ENCODE measurements at places on chromosomes 11 and 22. TPM values are rescaled to one million over a fixed set of nuclear protein-coding genes. Genes with fewer than 3 reads are reported as not detected.
A peak's percentile ranks its signal among the peaks of the same experiment; 100 is the strongest.

DNA sequence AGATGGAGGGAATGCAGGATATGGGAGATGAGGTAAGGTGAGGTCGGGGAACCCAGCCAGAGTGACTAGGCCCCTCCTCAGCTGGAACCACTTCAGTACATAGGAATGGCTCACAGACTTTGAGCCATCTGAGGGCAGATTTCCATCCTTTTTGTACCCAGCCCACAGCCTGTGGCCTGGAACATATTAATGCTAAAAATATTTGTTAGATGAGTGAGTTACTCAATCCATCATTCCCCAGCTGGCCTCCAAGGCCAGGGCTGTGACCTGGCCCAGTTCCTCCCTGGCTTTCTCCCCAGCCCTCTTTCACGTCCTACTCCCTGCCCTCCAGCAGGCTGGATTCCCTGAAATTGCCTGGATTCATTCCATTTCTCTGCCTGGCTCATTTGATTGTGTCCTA lies 57.2 kb upstream of the PRDM11 start:
- H3K4me3 ChIP-seq = no peak overlapping the region
- peak; percentile 82 for DNase-seq
- no peaks in the 10 kb centered on the region for H3K27me3 ChIP-seq
- H3K4me1 ChIP-seq = peaks cover 23% of the 10 kb centered on the region
- no peaks in the 10 kb centered on the region for H3K36me3 ChIP-seq

DNA sequence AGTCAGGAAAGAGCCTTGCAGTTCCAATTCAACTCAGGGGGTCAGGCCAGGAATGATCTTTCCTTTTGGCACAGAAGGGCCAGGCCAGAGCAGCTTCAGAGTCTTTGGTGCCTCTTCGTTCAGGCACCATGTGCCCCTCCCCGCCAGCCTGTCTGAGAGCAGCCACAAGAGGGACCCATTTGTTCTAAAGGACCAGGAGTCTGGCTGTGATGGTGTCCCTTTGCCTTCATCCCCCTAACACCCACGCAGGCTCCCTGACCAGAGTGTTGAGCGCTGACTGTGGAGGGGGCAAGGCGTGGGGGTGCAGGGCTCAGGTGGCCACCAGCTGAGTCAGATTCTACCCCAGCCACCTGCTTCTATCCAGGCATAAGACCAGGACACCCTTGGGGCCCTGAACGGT lies 156.4 kb downstream of the TTC17 start:
- DNase-seq = peak; percentile 70
- no peaks in the 10 kb centered on the region for H3K4me1 ChIP-seq
- H3K4me3 ChIP-seq = no peak overlapping the region
- H3K36me3 ChIP-seq = no peaks in the 10 kb centered on the region

DNA sequence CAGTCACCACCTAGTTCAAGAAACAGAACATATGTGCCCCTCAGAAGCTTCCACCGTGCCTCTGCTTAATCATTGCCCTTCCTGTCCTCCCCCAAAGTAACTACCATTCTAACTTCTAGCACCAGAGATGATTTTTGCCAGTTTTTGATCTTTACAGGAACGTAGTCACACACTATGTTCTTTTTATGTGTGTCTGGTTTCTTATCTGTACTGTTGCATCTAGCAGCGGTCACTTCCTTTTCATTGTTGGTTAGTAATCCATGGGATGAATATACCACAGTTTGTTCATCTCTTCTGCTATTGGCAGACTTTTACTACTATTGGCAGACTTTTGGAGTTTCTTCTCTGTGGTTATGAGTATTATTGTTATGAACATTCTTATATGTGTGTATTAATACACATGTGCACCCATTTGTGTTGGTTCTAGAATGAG lies 34.6 kb downstream of the SPECC1L start:
- H3K36me3 ChIP-seq = no peaks in the 10 kb centered on the region
- no peak overlapping the region for H3K27ac ChIP-seq
- peaks cover 15% of the 10 kb centered on the region for H3K4me1 ChIP-seq
- no peaks in the 10 kb centered on the region for H3K27me3 ChIP-seq

- no peak overlapping the region for H3K27ac ChIP-seq
- DNase-seq = peak; percentile 62
- no peak overlapping the region for H3K4me3 ChIP-seq
- no peaks in the 10 kb centered on the region for H3K36me3 ChIP-seq
- H3K4me1 ChIP-seq = peaks cover 29% of the 10 kb centered on the region
- no peaks in the 10 kb centered on the region for H3K27me3 ChIP-seq
These were observed 39.5 kb downstream of the IGF2 start for GRCh38 chr11:2099516-2100349.

- H3K4me3 ChIP-seq = no peak overlapping the region
- no peak for DNase-seq
- H3K27me3 ChIP-seq = no peaks in the 10 kb centered on the region
- H3K36me3 ChIP-seq = no peaks in the 10 kb centered on the region
These were observed 1.2 kb downstream of the KBTBD4 start for GRCh38 chr11:47577460-47578041.

- no peak overlapping the region for H3K27ac ChIP-seq
- no peak overlapping the region for H3K4me3 ChIP-seq
- peaks cover 8% of the 10 kb centered on the region for H3K4me1 ChIP-seq
- H3K36me3 ChIP-seq = no peaks in the 10 kb centered on the region
- no peaks in the 10 kb centered on the region for H3K27me3 ChIP-seq
These were observed 15.1 kb upstream of the OAF start for GRCh38 chr11:120195601-120196320.

DNA sequence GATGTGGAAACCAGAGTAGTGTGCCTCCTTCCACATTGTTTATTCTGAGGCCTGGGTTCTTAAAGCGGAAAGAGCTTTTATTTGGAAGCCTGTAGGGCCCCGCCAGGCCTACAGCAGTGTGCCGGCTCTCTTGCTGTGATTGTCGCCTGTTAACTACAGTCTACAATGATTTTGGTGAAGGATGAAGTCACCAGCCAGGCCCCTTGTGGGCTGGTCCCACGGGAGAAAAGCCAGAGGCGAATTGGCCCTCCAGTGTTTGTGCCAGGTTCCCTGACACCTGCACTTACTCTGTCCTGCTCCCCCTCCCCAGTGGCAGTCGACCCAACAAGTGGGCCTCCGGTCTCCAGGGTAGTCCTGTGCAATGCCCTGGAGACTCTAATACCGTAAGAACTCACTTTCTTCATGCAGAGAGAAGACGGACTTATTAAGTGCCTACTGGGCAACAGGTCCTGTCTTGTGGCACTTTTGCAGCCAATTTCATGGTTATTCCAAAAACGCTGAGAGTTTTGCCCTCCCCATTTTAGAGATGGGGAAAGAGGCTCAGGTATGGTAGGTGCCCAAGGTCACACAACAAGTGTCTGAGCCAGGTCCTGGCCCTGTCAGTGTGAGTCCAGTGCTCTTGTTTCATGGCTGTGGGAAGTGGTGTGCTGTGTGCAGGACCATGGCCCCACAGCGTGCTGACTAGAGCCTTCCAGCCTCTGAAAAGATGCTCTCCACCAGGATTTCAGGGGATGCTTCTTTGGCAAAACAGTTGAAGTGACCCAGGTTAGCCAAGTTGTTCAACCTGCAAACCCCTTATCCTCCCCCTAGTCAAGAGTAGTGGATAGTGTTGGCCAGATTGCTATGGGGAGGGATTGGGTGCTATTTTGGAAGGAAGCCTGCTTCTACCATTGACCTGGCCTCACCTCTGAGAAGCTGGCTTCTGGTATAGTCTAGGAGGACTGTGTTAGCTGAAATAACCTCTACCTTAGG lies 1.4 kb downstream of the MICAL2 start:
- peak overlapping the region; percentile 90 for H3K4me3 ChIP-seq
- H3K4me1 ChIP-seq = peaks cover 23% of the 10 kb centered on the region
- no peaks in the 10 kb centered on the region for H3K27me3 ChIP-seq
- peak; percentile 49 for DNase-seq
- H3K27ac ChIP-seq = peak overlapping the region; percentile 95
- H3K36me3 ChIP-seq = no peaks in the 10 kb centered on the region

DNA sequence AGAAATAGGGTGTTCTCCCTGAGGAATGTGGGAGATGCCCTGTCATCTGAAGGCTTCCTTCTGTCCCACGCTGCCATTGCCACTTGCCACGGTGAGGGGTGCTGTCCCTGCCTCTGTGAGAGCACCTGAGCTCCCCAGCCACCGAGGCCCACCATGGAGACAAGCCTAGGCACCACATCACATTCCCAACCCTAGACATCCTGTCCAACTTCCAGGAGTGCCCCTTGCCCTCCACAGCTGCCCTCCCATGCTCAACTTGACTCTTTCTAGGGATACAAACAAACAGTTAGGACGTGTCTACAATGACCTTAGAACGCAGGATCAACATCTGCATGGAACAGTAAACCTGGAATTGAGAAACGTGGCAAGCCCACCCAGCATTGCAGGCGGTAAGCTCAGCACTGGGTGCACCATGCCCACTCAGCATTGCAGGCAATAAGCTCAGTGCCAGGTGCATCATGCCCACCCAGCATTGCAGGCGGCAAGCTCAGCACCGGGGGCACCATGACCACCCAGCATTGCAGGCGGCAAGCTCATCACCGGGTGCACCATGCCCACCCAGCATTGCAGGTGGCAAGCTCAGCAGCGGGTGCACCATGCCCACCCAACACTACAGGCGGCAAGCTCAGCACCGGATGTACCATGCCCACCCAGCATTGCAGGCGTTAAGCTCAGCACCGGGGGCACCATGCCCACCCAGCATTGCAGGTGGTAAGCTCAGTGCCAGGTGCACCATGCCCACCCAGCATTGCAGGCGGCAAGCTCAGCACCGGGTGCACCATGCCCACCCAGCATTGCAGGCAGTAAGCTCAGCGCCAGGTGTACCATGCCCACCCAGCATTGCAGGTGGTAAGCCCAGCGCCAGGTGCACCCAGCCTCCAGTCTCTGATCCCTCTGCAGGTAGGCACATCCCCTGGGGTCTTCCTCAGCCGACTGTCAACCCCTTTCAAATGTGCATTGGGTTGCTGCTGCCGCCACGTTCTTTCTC lies 1463.9 kb downstream of the TBC1D22A start:
- H3K4me1 ChIP-seq = no peaks in the 10 kb centered on the region
- no peak overlapping the region for H3K4me3 ChIP-seq
- no peaks in the 10 kb centered on the region for H3K36me3 ChIP-seq
- no peaks in the 10 kb centered on the region for H3K27me3 ChIP-seq

DNA sequence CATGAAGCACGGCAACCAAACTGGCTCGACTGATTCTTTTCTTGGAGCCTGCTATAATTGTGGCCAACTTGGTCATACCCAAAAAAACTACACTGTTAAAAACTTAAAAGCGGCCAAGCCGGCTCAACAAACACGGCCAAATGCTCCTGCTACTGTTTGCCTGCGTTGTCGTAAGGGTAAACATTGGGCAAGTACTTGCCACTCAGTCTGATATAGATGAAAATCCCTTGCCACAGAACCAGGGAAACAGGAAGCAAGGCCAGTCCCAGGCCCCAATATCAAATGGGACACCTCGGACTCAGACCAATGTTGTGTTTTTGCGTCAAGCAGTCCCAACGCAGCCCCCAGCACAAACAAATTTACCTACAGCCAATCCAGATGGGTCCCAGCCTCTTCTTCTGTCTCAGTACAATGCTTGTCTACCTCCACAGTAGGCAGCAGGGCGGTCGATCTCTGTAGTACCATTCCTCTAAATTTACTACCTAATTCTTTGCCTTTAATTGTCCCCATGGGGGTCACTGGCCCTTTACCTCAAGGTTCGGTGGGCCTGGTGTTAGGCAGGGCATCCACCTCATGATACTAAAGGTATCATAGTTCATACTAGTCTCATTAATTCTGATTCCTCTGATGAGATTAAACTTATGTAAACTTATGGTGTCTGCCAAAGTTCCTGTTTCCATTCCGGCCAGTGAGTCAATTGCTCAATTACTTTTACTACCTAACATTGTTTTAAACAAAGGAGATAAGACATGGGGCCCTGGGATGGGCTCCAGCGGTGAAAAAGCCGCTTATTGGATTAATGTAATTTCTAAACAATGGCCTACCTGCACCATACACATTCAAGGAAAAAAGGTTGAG lies 3.7 kb upstream of the COMT start:
- H3K27me3 ChIP-seq = no peaks in the 10 kb centered on the region
- no peak overlapping the region for H3K4me3 ChIP-seq
- H3K36me3 ChIP-seq = no peaks in the 10 kb centered on the region
- no peak for DNase-seq

DNA sequence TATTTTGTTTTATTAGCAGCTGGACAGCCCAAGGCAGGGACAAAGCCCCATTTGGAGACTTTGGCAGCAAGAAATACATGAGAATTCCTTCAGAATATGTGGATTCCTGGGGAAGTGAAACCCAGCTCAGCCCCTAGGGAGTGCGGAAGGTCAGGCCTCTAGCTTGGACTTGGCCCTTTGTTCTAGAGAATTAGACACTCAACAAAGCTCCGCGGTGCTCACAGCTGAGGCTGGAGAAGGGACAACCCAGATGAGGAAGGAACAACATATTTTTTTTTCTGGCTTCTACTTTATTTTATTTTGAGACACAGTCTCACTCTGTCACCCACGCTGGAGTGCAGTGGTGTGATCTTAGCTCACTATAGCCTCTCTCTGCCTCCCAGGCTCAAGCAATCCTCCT lies 44.7 kb upstream of the SEPTIN5 start:
- H3K4me3 ChIP-seq = no peak overlapping the region
- peak overlapping the region; percentile 41 for H3K27ac ChIP-seq
- H3K36me3 ChIP-seq = no peaks in the 10 kb centered on the region
- peak; percentile 49 for DNase-seq

DNA sequence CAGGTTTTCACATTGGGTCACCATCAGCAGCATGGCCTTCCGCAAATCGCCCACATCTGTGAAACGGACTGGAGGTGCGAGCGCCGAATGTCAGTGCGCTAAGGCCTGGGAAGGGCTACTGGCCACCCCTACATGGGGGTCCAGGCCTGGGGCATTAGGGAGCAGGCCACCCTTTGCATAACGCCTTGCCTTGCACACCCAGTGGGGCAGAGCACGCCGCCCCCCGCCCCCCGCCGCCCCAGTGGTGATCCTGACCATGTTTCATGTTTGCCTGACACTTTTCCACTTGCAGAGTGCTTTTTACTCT lies 2.6 kb downstream of the GRK2 start:
- H3K36me3 ChIP-seq = no peaks in the 10 kb centered on the region
- H3K27ac ChIP-seq = no peak overlapping the region
- DNase-seq = no peak

DNA sequence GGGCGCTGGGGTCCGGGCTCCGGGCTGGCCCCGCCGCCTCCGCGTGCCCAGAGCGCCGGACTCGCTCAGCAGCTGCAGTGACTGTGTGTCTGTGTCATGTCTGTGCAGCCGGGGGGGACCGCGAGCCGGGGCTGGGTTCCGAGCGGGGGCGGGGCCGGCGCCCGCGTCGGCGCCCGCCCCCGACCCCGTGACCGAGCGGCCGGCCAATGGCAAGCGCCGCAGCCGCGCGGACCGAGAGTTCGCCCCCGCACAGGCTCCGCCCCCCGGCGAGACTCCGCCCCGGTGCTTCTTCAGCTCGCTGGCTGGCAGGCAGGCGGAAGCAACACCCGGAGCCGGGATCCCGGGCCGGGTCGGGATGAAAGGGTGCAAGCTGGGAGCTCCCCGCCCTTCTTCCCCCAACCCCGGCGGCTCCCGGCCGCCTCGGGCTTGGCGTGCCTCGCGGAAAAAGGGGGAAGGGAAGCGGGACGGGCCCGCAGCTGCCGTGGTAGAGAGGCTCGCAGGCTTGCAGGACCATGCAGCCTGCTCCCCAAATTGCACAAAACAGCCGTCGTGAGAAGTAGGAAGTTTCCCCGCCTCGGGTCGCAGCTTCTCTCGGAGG lies 750 bp upstream of the LARGE1 start:
- no peaks in the 10 kb centered on the region for H3K36me3 ChIP-seq
- peak overlapping the region; percentile 53 for H3K4me3 ChIP-seq
- peaks cover 8% of the 10 kb centered on the region for H3K4me1 ChIP-seq
- DNase-seq = peak; percentile 98

GRCh38 chr11:7422544-7423331 lies 62.6 kb upstream of the OLFML1 start:
- no peaks in the 10 kb centered on the region for H3K27me3 ChIP-seq
- no peaks in the 10 kb centered on the region for H3K36me3 ChIP-seq
- DNase-seq = no peak
- H3K4me3 ChIP-seq = no peak overlapping the region

OR4A16 gene
- total RNA-seq = 0.47 TPM

DCHS1 gene
- total RNA-seq = 8.8 TPM

MYOD1 gene
- total RNA-seq = 1.6 TPM

OR8B2 gene
- total RNA-seq = not detected

OR5B2 gene
- total RNA-seq = 0.47 TPM
